Gastrocnemius medialis (tissue), 4 donors: ENCODE measurements at places on chromosomes 7 and 10. TPM values are rescaled to one million over a fixed set of nuclear protein-coding genes. Genes with fewer than 3 reads are reported as not detected.

DNA sequence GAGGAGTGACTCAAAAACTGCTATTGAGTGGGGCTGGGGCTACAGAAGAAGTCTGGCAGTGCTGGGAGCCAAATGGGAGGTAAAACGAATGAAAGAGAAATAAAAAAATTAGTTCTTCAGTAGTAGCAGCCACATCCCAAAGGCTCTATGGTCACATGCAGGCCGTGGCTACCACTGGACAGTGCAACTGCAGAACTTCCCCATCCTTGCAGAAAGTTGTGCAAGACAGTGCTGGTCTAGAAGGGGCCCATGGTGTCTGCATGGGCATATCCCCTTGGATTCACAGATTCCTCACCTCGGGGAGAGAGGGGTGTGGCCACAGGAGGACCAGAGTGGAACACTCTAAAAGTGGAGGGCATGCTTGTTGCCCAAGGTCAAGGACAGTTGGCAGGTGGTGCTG lies 47.6 kb downstream of the RPS24 start:
- DNase-seq = no peak
- H3K4me1 ChIP-seq = no peaks in the 10 kb centered on the region
- H3K27ac ChIP-seq = no peak overlapping the region
- H3K36me3 ChIP-seq = no peaks in the 10 kb centered on the region

- H3K4me3 ChIP-seq = peak overlapping the region; percentile 52
- H3K27me3 ChIP-seq = no peaks in the 10 kb centered on the region
- H3K4me1 ChIP-seq = peaks cover 83% of the 10 kb centered on the region
- DNase-seq = peak; percentile 93
- no peaks in the 10 kb centered on the region for H3K36me3 ChIP-seq
These were observed 26.5 kb downstream of the GTF2IRD1 start for GRCh38 chr7:74479961-74480829.

GRCh38 chr10:43230909-43231522 lies 35.8 kb downstream of the RASGEF1A start:
- no peak overlapping the region for H3K4me3 ChIP-seq
- no peaks in the 10 kb centered on the region for H3K4me1 ChIP-seq
- no peaks in the 10 kb centered on the region for H3K36me3 ChIP-seq
- DNase-seq = peak; percentile 6
- peaks cover 16% of the 10 kb centered on the region for H3K27me3 ChIP-seq
- no peak overlapping the region for H3K27ac ChIP-seq

GRCh38 chr7:36945612-36946400 lies 221.5 kb upstream of the AOAH start:
- no peak overlapping the region for H3K27ac ChIP-seq
- no peak overlapping the region for H3K4me3 ChIP-seq
- no peaks in the 10 kb centered on the region for H3K27me3 ChIP-seq
- no peaks in the 10 kb centered on the region for H3K36me3 ChIP-seq
- DNase-seq = no peak
- peaks cover 19% of the 10 kb centered on the region for H3K4me1 ChIP-seq

DNA sequence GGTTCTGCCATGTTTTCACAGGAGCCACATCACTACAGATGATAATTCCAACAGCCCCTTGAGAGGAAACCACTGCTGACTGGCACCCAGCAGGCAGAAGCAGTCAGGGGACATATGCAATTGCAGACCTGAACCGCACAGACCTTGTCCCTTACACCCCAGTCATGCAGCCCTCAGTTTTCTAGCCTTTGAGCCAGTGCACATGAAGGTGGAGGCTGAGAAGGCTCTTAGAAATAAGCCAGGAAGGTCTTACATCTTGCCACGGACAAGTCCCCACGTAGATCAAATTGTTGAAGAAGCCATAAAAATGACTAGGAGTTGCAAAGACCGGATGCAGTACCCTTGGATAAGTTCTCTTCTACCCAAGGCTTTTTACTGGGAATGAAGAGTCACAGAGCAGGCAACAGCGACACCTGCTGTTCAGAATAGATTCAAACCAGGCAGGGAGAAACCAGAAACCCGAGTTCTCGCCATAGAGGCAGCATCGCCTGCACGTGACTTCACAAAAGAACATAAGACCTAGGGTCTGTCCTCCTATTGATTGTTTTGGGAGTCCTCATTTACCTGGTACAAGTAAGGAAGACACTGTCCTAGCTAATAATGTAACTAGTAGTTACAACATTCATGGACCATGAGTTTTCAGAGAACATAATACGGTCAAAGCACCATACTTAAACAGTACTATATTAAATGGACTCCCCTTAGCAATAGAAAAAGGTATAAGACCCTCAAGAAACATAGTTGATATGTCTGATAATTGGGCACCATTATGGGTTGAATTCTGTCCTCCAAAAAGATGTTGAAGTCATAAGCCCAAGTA lies 11.1 kb downstream of the STEAP1B start:
- H3K27me3 ChIP-seq = no peaks in the 10 kb centered on the region
- H3K36me3 ChIP-seq = no peaks in the 10 kb centered on the region
- no peak overlapping the region for H3K27ac ChIP-seq
- no peaks in the 10 kb centered on the region for H3K4me1 ChIP-seq
- no peak overlapping the region for H3K4me3 ChIP-seq
- peak; percentile 25 for DNase-seq

DNA sequence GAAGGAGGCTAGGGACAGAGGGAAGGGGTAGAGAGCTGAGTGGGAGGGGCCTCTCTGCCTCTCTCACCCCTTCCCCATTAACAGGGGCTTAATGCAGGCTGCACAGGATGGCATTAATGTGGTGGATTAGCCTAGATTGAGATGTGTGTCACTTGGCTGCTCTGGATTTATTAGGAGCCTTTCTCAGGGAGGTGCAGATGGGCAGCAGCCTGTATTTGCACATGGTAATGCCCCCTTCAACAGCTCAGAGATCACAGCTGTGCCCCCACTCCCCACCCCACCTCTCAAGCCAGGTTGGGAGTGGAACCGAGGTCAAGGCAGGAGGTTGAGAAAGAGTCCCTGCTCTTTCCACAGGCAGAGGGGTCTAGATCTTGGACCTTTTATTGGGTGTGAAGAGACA lies 7.3 kb downstream of the PITX3 start:
- H3K4me1 ChIP-seq = peaks cover 73% of the 10 kb centered on the region
- H3K27me3 ChIP-seq = no peaks in the 10 kb centered on the region

GRCh38 chr10:70274643-70275042 lies 9.2 kb downstream of the NPFFR1 start:
- H3K27me3 ChIP-seq = no peaks in the 10 kb centered on the region
- no peaks in the 10 kb centered on the region for H3K36me3 ChIP-seq
- no peaks in the 10 kb centered on the region for H3K4me1 ChIP-seq
- DNase-seq = peak; percentile 30
- H3K27ac ChIP-seq = no peak overlapping the region
- H3K4me3 ChIP-seq = no peak overlapping the region

- DNase-seq = no peak
- H3K4me1 ChIP-seq = no peaks in the 10 kb centered on the region
- no peaks in the 10 kb centered on the region for H3K36me3 ChIP-seq
- H3K27ac ChIP-seq = no peak overlapping the region
These were observed 7.2 kb downstream of the SFTPD start for GRCh38 chr10:79941585-79942210.

GRCh38 chr7:81415181-81415580 lies 354.7 kb downstream of the HGF start:
- no peaks in the 10 kb centered on the region for H3K4me1 ChIP-seq
- no peak for DNase-seq
- no peak overlapping the region for H3K4me3 ChIP-seq
- no peak overlapping the region for H3K27ac ChIP-seq
- no peaks in the 10 kb centered on the region for H3K36me3 ChIP-seq
- H3K27me3 ChIP-seq = no peaks in the 10 kb centered on the region

DNA sequence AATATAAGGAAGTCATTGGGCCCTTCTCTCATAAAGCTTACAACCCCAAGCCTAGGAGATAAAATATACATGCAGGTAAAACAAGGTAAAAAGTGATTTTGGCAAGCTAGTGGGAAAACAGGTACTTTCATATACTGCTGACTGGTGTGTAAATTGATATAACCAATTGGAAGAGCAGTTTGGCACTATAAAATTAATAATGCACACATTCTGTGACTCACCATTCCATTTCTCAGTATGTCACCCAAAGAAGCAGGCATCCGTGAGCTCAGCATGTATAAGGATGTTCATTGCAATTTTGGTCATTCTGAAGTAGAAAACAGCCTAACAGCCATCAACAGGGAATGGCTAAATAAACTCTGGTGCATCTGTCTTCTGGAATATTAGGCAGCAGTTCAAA lies 2.9 kb downstream of the MACROH2A2 start:
- peaks cover 4% of the 10 kb centered on the region for H3K27me3 ChIP-seq
- no peak for DNase-seq
- no peaks in the 10 kb centered on the region for H3K4me1 ChIP-seq
- H3K4me3 ChIP-seq = no peak overlapping the region

MKX gene
- not detected for total RNA-seq

CAMK2B gene
- 35.3 TPM for total RNA-seq

FANK1 gene
- total RNA-seq = 0.24 TPM

OAT gene
- total RNA-seq = 55.5 TPM

FOXI2 gene
- not detected for total RNA-seq

CYP3A4 gene
- total RNA-seq = not detected
